ENCODE measurements at places on chromosomes 3 and 15.

- DNase-seq: no peak
Measured at GRCh38 chr15:41894791-41895463, 1.1 kb upstream of the SPTBN5 start.

DNA sequence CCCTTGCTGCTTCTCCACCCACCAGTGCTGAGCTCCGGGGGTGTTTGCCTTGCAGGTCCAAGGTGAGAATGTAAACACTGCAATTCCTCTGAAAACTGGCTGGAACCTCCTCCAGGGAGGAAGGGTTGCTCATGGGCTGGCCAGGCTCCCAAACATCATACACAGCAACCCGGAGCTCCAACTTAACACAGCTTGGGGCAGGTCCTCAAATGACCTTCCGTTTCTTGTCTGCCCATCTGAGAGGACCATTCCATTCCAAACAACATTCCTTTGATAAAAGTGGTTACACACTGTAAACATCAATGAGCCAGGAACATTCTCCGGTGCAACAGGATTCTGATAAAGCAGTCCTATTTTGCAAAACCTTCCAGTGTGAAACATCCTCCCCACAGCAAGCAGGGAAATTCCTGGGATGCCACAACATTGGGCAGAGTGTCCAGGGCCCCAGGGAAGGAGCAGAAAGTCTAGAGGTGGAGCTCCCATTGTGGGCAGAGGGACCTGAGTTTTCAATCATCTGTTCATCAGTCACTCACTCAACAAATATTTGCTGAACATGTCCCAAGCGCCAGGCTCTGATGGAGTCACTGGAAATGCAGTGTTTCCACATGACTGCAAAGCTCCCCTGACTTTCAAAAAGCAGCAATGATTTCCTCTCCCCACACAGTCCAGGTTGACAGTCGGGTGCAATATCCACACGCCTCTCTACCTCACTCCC is 7.3 kb upstream of the HEG1 start:
- DNase-seq: peak; percentile 98

DNA sequence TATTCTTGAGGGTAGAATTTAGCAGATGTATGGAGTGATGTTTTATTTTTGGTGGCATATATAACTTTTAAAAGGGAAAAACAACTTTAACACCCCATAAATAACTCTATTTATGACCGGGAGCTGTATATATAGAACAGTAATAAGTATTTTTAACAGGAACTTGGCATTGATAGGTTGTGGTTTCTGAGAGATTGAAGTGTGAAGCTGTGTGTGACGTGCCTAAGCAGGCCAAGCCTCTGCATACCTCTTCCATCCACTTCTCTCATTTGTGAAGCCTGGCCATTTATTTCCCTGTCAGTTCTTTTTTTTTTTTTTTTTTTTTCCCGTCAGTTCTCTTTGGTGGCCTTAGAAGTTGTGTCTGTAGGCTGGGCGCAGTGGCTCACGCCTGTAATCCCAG is 23.0 kb downstream of the RBM5 start:
- DNase-seq: no peak

DNA sequence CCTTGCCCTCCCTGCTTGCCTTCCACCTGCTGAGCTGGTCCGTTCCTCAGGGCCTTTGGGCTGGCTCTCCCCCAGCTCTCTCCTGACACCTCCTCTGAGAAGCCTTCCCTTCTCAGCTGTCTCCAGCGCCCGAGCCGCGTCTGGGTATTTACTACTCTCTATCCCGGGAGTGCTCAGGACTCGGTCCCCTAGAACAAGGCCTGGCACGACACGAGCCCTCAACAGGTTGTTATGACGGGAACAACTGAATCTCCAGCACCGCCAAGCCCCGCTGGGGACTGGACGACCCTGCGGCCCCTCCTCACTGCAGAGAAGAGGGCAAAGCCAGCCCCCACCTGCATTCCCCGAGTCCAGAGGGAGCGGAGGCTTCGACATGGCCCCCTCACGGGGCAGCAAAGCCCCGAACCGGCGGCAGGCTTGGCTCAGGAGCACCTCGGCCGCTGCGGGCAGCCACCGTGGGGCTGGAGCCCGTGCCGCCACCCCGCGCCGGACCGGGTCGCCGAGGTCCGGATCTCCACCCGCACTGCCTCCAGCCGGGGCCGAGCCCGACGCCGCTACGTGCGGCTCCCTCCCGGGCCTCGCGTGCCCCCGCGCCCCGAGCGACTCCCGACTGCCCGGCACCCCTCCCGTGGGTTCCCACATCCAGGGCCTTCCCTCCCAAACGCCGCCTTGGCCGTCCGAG is 792 bp downstream of the TPRA1 start:
- DNase-seq: no peak

GRCh38 chr15:51677021-51677420 is 4.3 kb upstream of the SCG3 start:
- DNase-seq: no peak

DNA sequence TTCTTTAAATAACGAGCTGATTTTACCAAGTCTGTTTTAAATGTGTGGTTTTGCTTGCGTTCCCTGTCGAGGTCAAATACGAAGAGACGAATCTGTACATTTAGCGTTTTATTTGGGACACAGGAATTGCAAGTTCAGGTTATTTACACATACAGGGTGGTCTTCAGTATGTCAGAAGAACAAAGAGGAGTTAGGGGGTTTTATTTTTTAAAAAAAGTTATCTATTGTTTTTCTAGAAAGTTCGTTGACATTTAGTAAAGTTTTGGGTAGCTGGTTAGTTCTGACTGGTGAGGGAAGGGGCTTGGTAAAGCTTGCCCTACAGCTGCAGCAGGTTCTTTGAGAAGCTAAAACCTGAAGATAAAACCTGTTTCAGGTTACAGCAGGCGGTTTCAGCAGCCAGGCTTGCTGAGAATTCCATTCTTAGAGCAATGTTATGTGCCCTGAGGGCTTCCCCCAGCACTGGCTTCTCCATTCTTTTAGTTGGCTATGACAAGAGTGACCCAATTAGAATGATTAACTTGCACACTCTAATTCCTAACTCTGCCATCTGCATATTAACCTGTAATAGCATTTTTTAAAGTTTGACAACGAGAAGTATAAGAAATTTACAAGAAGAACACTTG is 815 bp upstream of the ZNF280D start:
- no peak for DNase-seq

DNA sequence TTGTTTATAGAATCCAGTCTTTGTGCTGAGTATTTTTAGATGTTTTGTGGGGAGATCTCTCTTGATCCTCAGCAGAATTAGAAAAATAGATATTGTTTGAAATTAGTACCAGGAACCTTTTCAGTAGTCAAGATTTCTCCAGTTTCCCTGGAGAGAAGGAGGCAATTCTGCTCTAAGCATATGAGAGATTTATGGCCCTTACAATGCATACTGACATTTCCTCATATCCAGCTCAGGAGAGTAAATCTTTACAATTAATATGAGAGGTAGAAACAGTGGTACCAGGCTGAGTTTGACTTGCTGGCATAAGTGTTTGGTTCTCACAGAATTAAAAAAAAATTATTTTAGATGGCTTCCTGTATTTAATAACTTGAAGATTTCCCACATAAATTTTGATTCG is 239.1 kb upstream of the SGO1 start:
- DNase-seq: no peak

- DNase-seq: no peak
Measured at GRCh38 chr3:71584394-71585011, 975 bp upstream of the FOXP1 start.

DNA sequence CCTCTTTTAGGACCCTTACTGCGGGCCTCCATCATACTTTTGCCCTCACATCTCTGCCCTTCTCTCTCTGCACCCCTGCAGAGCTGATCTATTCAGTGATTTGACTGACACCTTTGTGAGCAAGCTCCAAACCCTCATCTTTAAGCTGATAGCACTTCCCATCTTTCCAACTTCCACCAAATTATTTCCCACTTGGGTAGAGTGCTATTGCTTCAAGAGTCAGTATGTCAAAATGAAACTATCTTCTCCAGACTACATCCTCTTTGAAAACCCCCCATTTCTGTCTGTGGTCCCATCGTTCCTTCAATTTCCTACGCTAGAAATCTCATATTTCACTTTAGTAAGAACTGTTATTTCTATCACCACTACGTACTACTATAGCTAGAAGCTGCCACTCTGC is 19.7 kb downstream of the ZWILCH start:
- no peak for DNase-seq

DNA sequence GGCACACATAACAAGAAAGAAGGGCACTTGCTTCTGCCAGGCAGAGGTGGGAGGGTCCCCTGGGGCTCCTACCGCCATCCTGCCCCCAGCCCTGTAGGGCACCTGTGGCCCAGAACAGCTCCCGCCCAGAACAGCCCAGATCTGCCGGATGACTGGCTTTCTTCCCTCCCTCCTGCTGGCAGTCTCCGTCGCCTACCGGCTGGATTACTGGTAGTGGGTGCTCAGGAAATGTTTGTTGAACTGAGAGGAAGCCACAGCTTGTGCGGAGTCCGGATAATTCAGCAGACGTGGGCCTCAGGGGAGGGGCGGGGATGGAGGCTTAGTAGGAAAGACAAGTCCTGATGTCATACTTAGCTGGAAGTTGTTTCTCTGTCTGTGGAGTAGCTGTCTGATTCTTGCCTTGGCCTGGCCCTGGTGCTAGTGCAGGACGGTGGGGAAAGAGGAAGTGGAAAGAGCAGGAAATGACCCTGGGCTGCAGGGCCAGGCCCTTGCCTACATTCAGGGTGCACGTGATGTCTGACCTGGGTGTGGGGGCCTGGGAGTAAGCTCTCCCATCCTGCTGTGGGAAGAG is 6.7 kb downstream of the CCDC9B start:
- no peak for DNase-seq

DNA sequence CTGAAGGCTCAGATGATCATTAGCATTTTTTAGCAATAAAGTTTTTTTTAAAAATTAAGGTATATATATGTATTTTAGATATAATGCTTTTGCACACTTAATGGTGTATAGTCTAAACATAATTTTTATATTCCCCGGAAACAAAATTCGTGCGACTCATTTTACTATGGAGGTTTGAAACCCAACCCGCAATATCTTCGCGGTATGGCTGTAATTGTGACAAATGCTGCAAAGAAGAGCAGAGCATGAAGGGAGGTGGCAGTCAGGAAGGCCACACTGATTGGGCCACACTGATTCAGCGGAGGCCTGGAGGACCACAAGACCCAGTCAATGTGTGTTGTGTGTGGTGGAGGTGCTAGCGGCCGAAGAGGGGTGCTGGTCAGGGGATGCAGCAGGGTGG is 4.5 kb upstream of the CYP8B1 start:
- no peak for DNase-seq

DNA sequence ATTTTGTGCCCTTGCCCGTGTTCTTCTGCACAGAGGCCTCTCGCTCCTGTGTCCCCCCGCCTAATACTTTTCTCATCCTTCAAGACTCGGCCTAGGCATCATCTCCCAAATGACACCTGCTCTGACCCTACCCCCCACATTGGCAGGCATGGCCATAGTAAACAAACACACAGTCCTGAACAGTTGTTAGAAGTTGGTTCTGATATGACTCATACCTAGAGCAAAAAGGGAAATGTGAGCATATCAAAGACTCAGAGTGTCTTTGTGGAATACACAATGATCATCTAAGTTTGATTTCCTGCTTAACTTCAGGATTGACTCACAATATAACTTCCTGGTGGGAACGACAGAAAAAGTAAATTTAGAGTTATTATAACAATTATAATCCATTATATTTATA is 120.5 kb downstream of the POLR2M start:
- no peak for DNase-seq

DNA sequence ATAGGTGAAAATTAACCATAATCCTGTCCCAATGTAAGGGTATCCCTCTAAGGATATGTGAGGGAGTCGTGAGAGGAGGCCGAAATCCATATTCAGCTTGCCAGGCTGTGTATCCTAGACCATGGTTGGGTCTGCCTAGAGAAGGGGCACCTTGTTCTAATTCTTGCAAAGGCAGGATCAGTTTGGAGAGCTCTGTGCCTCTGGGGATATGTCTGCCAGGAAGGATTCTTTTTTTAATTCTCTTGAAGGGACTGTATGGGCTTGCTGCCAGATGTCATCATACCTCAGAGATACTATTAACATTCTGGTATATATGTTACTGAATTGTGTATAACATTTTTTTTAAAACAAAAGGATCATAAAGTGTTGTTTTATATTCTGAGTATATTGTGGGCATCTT is 2.4 kb downstream of the ATP1B3 start:
- no peak for DNase-seq

All from HS-5 (cell line).